DMS79 (cell line): ENCODE measurements at places on chromosomes 2 and 18.

DNA sequence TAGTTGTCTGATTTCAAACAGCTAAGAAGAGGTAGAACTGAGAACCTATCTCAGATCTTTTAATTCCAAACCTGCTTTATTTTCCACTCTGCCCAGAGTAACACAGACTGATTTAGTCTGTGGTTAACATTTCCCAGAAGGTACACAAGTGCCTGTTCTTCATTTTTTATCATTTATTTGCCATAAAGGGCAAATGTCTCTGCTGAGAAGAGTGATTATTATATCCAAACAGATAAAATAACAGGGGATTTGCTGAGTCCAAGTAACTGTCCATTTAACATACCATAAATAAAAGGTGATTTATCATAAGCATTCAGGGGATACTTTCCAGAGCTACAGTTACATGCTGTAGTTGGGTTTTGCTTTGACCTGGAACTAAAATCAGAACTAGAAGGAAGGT lies 617.7 kb downstream of the MBD2 start:
- no peak for DNase-seq

DNA sequence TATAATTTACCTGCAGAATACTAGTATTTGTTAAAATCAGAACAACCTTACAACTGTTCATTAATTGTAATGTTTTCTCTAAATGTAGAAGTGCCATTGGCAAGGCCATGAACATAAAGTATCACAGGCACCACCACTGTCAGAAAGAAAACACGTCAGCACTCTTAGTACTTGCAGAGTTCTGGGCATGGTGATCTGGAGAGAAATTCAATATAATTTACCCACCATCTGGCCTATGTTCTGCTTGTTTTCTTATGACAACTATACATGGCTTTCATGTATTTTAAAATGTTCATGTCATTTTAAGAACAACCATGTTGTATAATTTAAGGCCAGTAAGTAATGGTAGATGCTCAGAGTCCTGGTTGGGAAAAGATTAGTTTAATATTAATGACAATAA lies 114.2 kb upstream of the SULT1C3 start:
- no peak for DNase-seq

DNA sequence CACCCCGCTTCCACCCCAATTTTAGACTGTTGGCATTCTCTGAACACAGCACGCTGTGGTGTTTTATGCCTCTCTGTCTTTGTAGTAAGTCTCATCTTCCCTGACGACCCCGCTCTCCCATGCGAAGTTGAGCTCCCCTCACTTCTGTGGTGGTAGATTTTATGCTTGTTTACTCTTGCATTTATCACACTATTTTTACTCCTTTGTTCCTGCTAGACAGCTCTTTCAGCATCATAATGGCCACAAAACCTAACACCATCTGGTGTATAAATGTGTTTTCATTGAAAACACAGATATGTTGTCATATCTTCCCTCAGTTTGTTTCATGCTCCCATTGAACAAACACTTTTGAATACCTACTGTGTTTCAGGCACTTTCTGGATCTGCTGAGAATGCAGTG lies 57.1 kb downstream of the PKP4 start:
- DNase-seq: no peak

DNA sequence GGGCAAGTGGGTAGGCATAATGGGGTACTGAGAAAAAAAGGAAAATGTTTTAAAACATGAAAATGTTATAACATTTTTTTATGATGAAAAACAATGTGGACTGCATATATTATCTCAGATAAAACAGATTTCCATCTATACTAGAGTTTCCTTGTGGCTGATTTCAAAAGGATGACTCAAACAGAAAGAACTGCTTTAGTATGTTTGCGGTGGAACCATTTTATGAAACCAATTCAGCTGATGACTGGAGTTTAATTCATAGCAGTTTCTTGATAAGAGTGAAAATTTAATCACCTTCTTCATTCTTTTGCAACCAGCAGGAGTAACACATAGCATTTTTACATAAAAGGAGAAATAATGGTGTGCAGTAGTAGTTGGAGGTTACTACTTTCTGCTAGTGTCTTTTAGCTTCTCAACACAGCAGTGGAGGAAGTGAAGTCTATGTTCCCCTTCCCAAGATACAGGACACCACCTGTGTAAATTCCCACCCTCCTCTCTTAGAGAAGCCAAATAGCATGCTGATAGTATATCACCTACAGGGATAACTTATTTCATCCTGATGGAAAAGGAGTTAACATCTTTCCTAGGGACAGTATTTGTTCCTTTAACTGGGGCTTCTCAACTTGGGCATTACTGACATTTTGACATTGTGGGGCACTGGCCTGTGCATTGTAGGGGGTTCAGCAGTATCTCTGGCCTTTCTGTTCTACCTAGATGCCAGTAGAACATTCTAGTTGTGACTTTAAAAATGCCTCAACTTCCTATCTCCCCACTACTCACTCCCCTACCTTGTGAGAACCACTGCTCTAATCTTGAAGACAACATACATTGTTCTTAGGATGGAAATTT lies 29.9 kb downstream of the PELI1 start:
- DNase-seq: no peak

DNA sequence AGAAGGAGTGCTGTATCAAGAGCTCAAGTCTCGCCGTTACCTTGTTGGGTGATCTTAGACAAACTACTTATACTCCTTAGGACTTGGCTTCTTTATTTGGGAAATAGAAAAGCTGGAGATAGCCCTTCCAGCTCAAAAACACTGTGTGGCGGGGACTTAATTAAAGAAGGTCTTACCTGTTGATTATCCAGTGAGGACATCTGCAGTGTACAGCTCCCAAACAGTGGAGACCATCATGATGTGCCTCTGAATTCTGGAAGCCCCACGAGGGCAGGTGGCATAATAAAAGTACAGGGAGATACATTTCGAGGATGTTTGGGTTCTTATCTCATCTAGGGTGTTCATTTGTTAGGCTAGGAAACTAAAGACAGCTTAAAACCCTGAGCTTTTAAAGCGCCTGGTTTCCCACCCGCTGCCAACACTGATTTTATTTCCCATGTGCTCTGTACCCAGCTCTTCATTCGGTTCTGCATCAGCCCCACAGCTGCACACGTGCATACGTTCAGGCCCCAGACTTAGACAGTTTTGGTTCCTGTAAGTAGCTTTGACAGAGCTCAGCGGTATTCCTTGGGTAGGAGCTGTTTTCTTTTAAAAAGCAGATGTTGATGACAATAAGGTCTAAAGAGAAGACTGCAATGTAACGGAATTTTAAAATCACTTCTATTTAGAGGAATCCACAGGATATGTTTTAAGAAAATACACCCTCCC lies 80.5 kb upstream of the SIX2 start:
- DNase-seq: no peak

DNA sequence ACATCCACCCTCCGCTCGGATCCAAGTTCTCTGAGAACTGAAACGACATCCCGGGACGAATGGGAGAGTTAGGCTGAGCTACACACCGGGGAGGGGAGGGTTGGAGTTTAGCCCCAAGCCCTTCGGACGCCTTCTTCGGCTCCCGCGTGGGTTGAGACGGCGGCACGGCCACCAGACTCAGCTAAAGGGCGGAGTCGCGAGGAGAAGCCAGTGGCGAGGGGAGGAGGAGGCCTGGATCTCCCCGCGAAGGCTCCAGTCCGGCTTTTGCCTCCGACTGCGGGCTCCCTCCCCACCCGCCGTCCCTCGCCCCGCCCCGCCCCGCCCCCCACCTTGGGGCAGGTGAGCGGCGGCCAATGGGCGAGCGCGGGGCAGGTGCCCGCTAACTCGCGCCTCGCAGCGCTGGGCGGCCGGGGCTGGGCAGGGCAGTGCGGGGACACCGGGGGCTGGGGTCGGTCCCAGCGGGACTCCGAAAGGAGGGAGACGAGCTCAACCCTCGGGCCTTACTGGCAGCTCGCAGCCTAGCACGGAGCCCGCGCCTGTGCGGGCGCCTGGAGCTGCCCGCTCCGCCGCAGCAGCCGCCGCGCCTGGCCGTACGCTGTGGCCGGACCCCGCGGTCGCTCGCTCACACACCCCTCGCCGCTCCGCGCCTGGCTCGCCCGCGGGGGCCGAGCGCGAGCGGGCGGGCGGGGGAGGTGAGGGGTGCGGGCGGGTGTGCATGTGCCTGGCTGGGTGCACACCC lies at the start of gene EMX1:
TSS of gene EMX1 (plus strand) at position 382 of the 739 bp plus-strand sequence. CDS start at position 716, 334 bp downstream.
- peak; percentile 67 for DNase-seq

DNA sequence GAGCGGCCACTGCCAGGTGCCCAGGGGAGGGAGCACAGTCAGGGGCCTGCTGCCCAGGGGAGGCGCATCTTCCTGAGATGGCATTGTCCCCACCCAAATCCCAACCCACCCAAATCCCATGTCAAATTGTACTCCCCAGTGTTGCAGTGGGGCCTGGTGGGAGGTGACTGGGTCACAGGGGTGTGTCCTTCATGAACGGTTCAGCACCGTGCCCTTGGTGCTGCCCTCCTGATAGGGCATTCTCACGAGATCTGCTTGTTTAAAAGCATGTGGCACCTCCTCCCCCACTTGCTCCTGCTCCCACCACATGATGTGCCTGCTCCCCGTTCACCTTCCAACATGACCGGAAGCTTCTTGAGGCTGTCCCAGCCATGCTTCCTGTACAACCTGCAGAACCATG lies 27.6 kb downstream of the ANKMY1 start:
- DNase-seq: no peak

GRCh38 chr18:63207835-63208234 lies 111.7 kb downstream of the BCL2 start:
- peak; percentile 23 for DNase-seq

- DNase-seq: no peak
Measured at GRCh38 chr18:43501099-43501498, 223.8 kb upstream of the SYT4 start.

GRCh38 chr18:36281936-36282335 lies 15.6 kb upstream of the FHOD3 start:
- no peak for DNase-seq

- DNase-seq: no peak
Measured at GRCh38 chr18:76844144-76844543, 21.8 kb downstream of the ZNF236 start.

DNA sequence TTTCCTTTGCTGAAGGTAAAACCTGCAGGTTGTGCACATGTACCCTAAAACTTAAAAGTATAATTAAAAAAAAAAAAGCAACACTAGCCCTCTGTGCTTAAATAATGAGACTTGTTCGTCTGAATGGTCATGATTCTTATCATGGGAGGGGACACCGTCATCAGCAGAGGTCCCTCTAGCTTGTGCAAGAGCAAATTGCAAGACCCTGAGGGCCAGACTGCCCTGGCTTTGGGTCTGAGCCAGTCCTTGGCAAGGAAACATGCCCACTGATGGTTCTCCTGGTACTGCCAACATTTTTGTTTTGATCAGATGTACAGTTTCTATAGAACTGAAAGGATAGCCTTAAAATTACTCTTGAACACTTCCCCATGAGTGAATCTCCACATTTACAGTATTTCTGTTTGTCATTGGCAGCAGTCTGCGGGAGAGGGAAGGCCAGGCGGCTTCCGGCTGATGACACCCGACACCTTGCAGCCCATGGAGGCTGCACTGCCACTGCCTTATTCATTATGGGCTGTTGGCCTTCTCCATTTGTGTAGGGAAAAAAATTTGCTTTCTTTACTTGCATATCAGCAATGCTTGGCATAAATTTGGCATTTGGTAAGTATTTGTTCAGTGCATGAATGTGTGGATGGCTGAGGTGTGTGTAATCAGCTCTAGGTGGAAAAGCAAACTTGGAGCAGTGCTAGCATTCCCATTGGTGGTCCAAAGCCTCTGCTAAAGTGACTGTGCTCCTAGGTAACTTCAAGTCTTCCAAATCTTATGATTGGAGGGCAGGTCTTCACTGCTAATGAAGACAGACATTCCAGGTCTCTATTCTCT lies 161.6 kb upstream of the ALKAL2 start:
- no peak for DNase-seq

GRCh38 chr2:150119819-150120218 lies 367.6 kb downstream of the RND3 start:
- no peak for DNase-seq

DNA sequence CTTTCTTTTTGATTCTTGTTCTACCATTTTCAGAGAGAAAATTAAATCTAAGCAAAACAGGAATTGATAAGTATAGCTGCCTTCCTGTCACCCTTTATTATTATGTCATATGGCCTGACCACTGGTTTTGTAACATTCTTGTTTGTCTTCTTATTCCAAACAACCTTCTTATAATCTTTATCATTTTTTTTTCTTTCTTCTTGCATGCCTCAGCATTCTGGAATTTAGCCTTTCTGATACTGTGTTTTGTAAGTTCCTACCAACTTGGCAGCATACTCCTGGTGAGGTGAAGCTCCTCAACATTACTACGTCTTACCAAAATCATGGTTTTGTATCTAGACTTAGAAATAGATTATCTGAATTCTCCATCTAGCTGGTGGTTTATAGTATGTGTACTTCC lies 199.2 kb downstream of the CAMKMT start:
- DNase-seq: no peak

DNA sequence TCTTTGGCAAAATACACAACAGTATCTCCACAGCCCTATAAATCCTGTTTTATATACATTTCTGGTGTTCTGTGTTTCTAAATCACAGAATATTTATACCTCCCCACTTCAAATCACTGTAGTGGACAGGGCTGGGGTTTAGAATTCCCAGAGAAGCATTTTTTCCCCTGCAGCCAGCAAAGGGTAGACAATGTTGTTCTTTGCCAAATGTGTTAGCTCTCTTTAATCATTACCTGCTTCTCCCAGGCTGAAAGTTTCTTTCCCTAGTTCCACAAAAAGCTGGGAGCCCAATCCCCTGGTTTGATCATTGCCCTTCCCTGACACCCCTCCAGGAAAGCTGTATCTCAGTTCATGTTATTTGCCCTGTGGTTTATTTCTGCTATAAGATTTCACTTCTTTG lies 520.0 kb upstream of the SPHKAP start:
- no peak for DNase-seq

DNA sequence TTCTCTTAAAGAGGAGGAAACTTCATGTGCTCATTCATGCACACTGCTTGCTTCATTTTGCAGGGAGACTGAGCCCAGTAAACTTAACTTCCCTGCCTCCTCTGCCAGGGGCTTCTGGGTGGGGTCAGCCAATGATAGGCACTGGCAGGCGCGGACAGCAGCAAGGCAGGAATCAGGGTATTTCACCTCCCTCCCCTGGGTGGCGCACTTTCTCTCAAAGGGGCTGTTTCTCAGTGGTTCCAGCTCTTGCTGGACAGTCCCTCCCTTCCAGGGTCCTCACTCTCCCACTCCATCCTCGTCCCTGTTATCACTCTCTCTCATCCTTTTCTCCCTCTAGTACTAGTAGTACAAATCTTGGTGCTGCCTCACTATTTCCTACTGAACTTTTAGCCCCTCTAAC lies 320.5 kb upstream of the ZNF521 start:
- no peak for DNase-seq

DNA sequence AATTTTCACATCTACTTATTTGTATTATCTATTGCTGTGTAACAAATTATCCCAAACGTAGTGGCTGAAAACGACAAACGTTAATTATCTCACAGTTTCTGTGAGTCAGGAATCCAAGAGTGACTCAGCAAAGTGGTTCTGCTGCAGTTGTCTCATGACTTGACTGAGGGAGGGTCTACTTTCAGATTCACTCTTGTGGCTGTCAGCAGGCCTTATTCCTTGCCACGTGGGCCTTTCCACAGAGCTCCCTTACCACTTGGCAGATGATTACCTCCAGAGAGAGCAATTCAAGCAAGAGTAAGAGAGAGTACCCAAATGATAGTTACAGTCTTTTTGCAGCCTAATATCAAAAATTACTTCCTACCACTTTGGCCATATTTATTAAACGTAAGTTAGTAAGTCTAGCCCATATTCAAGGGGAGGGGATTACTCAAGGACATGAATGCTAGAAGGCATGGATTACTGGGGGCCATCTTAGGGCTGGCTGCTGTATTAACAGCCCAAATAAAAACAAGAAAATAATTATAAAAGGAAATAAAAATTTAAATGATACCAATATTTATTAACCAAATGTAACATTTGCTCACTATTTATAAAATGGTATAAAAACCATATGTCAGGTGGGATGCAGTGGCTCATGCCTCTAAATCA lies 48.7 kb upstream of the NBEAL1 start:
- DNase-seq: no peak

- no peak for DNase-seq
Measured at GRCh38 chr2:14690926-14691325, 58.4 kb downstream of the LRATD1 start.
